T-helper 17 cell (primary cell): ENCODE measurements at places on chromosomes 3 and 15. TPM values are rescaled to one million over a fixed set of nuclear protein-coding genes. Genes with fewer than 3 reads are reported as not detected.
A peak's percentile ranks its signal among the peaks of the same experiment; 100 is the strongest.

DNA sequence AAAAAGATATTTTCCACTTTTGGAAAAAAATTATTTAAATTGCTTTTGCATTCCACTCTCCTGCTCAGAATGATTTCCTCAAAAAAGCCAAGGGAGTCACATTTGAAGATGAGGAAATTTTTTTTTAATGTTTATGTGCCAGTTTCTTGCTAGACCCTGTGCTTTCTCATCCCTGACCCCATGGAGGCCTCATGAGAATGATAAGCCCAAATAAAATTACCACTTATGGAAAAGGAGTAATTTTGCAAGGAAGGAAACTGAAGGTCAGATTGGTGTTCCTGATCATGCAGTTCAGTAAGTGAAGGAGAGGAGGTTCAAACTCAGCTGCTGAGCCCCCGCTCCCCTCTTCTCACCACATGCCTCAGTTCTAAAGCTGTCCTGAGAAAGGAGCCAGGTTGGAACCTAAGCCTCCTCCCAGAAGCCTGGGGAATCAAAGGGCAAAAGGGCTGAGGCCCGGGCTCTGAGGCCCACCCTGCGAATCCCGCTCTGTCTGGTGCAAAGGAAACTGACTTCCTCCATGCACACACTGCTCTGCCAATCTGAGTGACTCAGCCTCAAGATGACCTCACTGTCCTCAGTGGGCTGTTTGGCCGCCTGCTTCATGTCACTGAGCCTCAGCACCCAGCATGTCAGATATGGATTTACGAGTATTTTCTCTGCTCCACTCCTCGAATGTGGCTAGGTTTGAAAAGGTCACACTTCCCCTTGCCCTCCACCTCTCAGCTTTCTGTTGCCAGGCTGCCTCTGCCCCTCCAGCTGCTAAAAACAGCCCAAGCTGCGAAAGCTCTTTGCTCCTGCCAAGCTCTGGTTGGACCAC lies 56.9 kb upstream of the FLNB start:
- no peak overlapping the region for H3K4me3 ChIP-seq
- no peak for DNase-seq
- no peaks in the 10 kb centered on the region for H3K36me3 ChIP-seq

CCNL1 gene
- total RNA-seq = 1,257 TPM

- H3K36me3 ChIP-seq = no peaks in the 10 kb centered on the region
- no peak overlapping the region for H3K4me3 ChIP-seq
- DNase-seq = no peak
- peaks cover 2% of the 10 kb centered on the region for H3K4me1 ChIP-seq
- H3K27ac ChIP-seq = no peak overlapping the region
- no peaks in the 10 kb centered on the region for H3K27me3 ChIP-seq
These were observed 174.3 kb upstream of the ZBTB20 start for GRCh38 chr3:115321400-115321805.

DNA sequence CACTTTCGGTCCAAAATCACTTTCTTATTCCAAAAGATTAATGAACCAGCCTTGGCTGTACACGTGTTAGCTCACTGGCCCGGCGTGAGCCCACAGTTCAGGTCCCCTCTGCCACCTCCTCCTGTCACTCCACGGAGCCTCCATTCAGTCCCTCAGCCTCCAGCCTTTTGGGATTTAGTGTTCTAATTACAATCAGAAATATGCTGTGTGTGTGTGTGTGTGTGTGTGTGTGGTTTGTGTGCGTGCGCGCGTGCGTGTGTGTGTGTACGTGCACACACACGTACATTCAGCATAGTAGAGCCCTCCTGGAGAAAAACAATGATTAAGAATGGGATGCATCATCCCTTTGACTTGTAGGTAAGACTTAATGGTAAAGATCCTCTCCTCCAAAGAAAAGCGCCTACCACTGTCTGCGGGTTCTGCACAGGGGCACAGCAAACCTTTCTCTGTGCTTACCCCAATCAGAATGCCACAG lies 801 bp downstream of the CA12 start:
- peaks cover 88% of the 10 kb centered on the region for H3K27me3 ChIP-seq
- H3K4me3 ChIP-seq = no peak overlapping the region
- peaks cover 5% of the 10 kb centered on the region for H3K36me3 ChIP-seq

SEMA3F gene
- total RNA-seq = not detected

- H3K4me1 ChIP-seq = no peaks in the 10 kb centered on the region
- H3K27me3 ChIP-seq = no peaks in the 10 kb centered on the region
- no peaks in the 10 kb centered on the region for H3K36me3 ChIP-seq
- H3K4me3 ChIP-seq = no peak overlapping the region
These were observed 180.2 kb upstream of the NR2F2 start for GRCh38 chr15:96150254-96150653.

DNA sequence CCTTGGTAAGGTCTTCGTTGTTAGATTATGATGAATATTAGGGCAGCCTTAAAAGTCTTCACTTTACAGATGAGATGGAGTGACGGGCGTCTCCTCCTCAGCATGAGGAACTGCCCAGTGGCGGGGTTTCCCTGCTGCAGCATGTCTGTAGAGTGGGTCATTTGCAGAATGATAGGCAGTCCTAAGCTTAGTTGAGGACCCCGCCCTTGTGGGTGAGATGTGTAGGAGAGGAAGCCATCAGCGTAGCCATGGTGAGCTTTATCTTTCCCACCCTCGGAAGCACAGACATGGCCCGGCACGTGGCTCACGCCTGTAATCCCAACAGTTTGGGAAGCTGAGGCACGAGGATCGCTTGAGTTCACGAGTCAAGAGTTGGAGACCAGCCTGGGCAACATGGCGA lies 877 bp downstream of the NIT2 start:
- H3K27ac ChIP-seq = peak overlapping the region; percentile 93
- H3K4me1 ChIP-seq = peaks cover 16% of the 10 kb centered on the region
- no peak for DNase-seq
- H3K36me3 ChIP-seq = peaks cover 3% of the 10 kb centered on the region
- peak overlapping the region; percentile 95 for H3K4me3 ChIP-seq

VIPR1 gene
- total RNA-seq = 72.9 TPM

SAMD7 gene
- not detected for total RNA-seq

DNA sequence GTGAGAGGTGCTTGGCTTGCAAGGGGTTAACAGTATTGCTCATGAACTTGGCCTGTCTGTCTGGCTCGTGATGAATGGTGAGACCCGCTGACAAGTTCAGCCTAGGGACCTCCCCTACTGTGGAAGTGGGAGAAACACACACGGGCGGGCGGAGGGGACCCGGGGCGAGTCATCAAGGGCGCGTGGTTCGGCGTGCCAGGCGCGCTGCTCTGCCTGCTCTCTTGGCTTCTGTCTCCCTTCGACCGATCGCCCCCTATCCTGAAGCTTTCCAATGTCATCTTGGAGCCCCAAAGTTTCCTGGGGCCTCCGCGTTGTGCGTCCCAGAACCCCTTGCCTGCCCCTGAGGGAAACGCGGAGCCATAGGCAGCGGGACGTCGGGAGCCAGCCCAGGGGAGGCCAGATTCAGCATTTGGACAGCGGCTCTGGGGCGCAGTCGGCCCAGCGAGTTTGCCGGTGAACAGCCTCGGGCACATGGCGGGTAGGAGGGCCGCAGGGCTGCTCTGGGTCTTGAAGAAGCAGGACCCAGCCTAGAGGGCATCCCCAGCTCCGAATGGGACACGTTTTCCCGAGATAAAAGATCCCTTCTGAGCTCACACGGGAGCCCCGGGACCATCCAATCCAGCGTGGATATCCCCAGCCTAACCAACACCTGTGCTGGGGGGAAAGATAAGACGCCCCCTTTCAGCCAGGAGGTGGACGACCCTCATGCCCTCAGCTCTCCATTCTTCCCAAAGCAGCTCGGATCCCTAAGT lies 27.0 kb upstream of the POLG start:
- peaks cover 5% of the 10 kb centered on the region for H3K36me3 ChIP-seq
- H3K27me3 ChIP-seq = peaks cover 83% of the 10 kb centered on the region
- peaks cover 17% of the 10 kb centered on the region for H3K4me1 ChIP-seq
- DNase-seq = peak; percentile 48
- peak overlapping the region; percentile 68 for H3K4me3 ChIP-seq

TRNT1 gene
- 45.6 TPM for total RNA-seq

VEPH1 gene
- total RNA-seq = 3.9 TPM

GRCh38 chr15:59137566-59137965 lies 32.6 kb downstream of the CCNB2 start:
- peaks cover 3% of the 10 kb centered on the region for H3K36me3 ChIP-seq
- no peak overlapping the region for H3K4me3 ChIP-seq
- no peak for DNase-seq
- H3K4me1 ChIP-seq = peaks cover 11% of the 10 kb centered on the region
- no peaks in the 10 kb centered on the region for H3K27me3 ChIP-seq
- H3K27ac ChIP-seq = no peak overlapping the region

- no peak overlapping the region for H3K4me3 ChIP-seq
- DNase-seq = no peak
- H3K4me1 ChIP-seq = peaks cover 13% of the 10 kb centered on the region
These were observed 239.4 kb downstream of the CHST2 start for GRCh38 chr3:143358793-143359491.

- no peak for DNase-seq
- no peaks in the 10 kb centered on the region for H3K36me3 ChIP-seq
- peaks cover 39% of the 10 kb centered on the region for H3K27me3 ChIP-seq
- H3K4me3 ChIP-seq = no peak overlapping the region
- H3K27ac ChIP-seq = no peak overlapping the region
These were observed 86.1 kb upstream of the NTRK3 start for GRCh38 chr15:88342666-88343065.

DNA sequence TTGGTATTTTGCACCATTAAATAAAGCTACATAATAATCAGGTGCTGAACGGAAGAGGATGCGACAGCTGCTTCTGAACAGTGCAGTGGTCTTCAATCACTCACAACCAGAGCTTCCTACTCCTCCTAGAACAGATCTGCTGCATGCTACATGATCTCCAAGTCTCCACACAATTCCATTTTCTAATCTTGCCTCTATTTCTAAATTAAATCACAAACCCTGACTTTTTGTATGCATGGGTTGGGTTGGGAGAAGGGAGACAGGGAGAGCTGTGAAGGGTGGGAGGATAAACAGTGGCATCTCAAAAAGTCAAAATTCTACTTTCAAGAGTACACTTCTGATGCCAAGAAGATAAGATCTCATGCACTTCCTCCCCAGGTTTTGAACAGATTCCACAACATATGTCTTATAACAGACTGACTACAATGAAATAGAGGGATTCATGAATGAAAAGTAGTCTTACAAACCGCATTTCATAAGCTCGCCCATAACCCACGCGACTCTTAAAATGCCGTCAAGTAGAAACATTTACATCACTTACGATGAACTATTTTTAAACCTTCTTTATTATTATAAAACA lies 57.2 kb downstream of the CHSY1 start:
- no peaks in the 10 kb centered on the region for H3K27me3 ChIP-seq
- no peak overlapping the region for H3K27ac ChIP-seq
- no peak for DNase-seq

DNA sequence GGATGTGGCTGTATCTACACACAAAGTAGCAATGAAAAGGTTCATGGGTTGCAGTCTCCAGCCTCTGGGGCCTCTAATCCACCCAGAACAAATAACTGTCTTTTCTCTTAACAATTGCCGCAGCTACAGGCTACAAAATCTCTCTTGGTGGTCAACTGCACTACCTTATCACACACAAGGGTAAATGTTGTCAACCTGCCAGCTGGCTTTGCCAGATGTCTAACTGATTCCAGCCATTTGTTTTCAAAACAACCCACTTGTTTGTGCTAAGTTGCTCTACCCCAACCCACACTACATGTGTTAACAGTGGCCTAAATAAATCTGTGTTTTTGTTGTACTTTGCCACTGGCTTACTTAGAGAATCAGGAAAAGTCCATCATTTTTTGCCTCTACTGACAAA lies 447.3 kb downstream of the TAFA4 start:
- H3K27ac ChIP-seq = no peak overlapping the region
- H3K4me3 ChIP-seq = no peak overlapping the region
- no peak for DNase-seq
- no peaks in the 10 kb centered on the region for H3K36me3 ChIP-seq
- no peaks in the 10 kb centered on the region for H3K27me3 ChIP-seq

- no peak overlapping the region for H3K27ac ChIP-seq
- H3K4me1 ChIP-seq = peaks cover 3% of the 10 kb centered on the region
- no peaks in the 10 kb centered on the region for H3K36me3 ChIP-seq
- peaks cover 18% of the 10 kb centered on the region for H3K27me3 ChIP-seq
These were observed 164.5 kb downstream of the EBLN2 start for GRCh38 chr3:73225991-73226390.

- peaks cover 38% of the 10 kb centered on the region for H3K4me1 ChIP-seq
- no peak overlapping the region for H3K27ac ChIP-seq
- H3K27me3 ChIP-seq = no peaks in the 10 kb centered on the region
- DNase-seq = no peak
- H3K36me3 ChIP-seq = peaks cover 7% of the 10 kb centered on the region
These were observed 62.7 kb downstream of the MEF2A start for GRCh38 chr15:99628374-99629001.

SLC2A2 gene
- total RNA-seq = not detected

- no peak overlapping the region for H3K4me3 ChIP-seq
- no peak overlapping the region for H3K27ac ChIP-seq
- no peaks in the 10 kb centered on the region for H3K27me3 ChIP-seq
- peaks cover 14% of the 10 kb centered on the region for H3K4me1 ChIP-seq
These were observed 2.9 kb upstream of the UQCRC1 start for GRCh38 chr3:48612309-48612708.

SERPINI2 gene
- total RNA-seq = not detected

GOLGA8S gene
- total RNA-seq = 0.07 TPM

FBXW12 gene
- total RNA-seq = not detected

- H3K36me3 ChIP-seq = peaks cover 7% of the 10 kb centered on the region
- no peaks in the 10 kb centered on the region for H3K4me1 ChIP-seq
- no peak for DNase-seq
- no peaks in the 10 kb centered on the region for H3K27me3 ChIP-seq
These were observed 55.9 kb downstream of the DNASE1L3 start for GRCh38 chr3:58154626-58155449.

- no peaks in the 10 kb centered on the region for H3K27me3 ChIP-seq
- no peak overlapping the region for H3K27ac ChIP-seq
- DNase-seq = no peak
- no peaks in the 10 kb centered on the region for H3K36me3 ChIP-seq
These were observed 470.8 kb downstream of the SOX2 start for GRCh38 chr3:182182531-182182968.

DNA sequence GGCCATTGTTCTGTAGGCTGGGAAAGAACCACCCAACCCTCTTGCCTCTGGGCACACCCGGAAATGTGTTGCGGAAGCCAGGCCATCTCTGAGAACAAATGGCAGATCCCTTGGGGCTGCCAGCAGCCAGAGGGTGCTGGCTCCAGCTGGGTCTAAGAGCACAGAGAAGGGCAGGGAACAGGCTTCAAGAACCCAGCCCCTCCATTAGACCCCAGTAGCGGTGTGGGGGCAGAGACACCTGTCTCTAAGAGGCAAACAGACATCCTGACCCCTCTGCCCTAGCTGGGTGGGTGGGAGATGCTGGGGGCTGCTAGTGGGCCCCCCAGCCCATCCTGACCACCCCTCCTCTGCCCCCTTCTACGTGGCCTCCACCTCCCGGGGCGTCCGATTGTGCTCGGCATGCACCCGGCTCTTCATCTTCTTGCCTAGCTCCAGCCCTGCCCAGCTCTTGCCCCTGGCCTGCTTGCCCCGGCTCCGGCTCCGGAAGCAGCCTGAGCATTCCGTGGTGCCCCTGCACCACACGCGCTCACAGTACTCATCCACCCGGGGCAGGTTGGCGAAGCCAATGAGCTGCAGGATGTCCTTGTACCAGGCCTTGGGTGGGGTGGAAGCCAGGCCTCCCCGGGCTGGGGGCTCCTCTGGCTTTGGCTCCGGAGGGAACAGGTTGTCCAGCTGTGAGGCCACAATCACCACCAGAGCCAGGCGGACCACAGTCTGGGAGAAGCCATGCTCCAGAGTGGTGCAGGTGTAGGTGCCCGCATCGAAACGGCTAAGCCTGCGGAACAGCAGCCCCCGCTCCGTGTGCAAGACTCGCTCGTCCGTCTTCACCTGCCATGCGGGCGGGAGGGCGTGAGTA lies 9.4 kb downstream of the SEMA3G start:
- H3K27me3 ChIP-seq = no peaks in the 10 kb centered on the region
- peaks cover 22% of the 10 kb centered on the region for H3K4me1 ChIP-seq
- H3K4me3 ChIP-seq = no peak overlapping the region
